ENCODE measurements at places on chromosomes 16 and 17. TPM values are rescaled to one million over a fixed set of nuclear protein-coding genes. Genes with fewer than 3 reads are reported as not detected.
A peak's percentile ranks its signal among the peaks of the same experiment; 100 is the strongest.

Gene CTRB2
- total RNA-seq, result not detected

Gene G6PC3
- total RNA-seq, result 24.4 TPM

Gene LPCAT2
- total RNA-seq, result 0.47 TPM

Gene KRTAP2-3
- not detected for total RNA-seq

Gene PRSS27
- not detected for total RNA-seq

Gene SHCBP1
- 71.9 TPM for total RNA-seq

Gene CES4A
- not detected for total RNA-seq

Gene TBKBP1
- 4.5 TPM for total RNA-seq

Gene SULT1A2
- total RNA-seq, result not detected

Gene PRSS53
- total RNA-seq, result 2.6 TPM

Gene TSPOAP1
- total RNA-seq, result not detected

Gene QPRT
- total RNA-seq, result 0.13 TPM

Gene MT1H
- not detected for total RNA-seq

Gene KRT36
- total RNA-seq, result not detected

Gene OGFOD1
- 69.8 TPM for total RNA-seq

Gene CRYBA1
- total RNA-seq, result not detected

Gene SLC12A3
- total RNA-seq, result not detected

GRCh38 chr16:68310437-68310773 lies 341 bp downstream of the SLC7A6OS start:
- peak; percentile 50 for DNase-seq

GRCh38 chr17:8887834-8888703 lies 20.6 kb upstream of the PIK3R6 start:
- DNase-seq, result no peak

GRCh38 chr16:2928796-2929195 lies 17.1 kb downstream of the FLYWCH1 start:
- no peak for DNase-seq

DNA sequence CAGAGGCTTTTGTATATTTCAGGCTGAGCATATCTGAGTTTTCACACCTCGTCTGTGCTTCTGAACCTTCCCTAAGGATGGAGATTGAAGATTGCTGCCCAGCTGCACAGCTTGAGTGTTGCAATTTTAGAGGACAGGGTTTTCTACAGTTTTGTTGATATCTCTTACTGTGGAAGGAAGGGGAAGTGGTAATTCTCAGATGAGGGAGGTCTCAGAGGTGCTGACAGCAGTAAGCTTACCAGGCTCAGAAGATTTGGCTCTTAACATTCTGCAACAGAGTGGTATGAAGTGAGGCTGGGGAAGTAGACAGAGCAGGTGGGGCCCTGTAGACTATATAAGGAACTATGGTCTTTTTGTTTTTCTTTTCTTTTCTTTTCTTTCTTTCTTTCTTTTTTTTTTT lies 45.8 kb upstream of the ARHGAP17 start:
- no peak for DNase-seq

DNA sequence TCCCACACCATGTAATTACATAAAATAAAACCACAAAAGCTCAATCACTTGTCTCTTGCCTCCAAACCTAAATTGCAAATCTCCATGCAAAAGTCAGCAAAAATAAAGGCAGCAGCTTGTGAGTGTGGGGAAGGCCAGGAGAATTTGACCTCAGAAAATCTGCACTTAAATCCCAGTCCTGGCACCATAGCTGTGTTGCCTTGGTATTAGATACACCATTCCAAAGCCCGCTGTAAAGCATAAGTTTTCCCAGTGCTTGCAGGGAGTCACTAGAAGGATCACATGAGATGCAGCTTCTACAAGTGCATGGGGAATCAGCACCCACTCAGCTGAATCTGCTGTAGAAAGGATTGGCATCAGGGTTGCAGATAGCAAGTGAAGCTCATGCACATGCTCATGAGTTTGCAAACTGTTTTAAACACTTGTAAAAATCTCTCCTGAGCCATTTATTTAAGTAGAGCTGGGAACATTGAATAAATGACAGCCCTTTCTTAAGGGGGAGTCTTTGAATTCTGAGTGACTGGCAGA lies 495.0 kb upstream of the HSBP1 start:
- no peak for DNase-seq

GRCh38 chr17:68344701-68345136 lies 53.4 kb downstream of the ARSG start:
- DNase-seq, result peak; percentile 14

- DNase-seq, result no peak
These were observed 6.3 kb downstream of the VWA3A start for GRCh38 chr16:22098405-22099255.

DNA sequence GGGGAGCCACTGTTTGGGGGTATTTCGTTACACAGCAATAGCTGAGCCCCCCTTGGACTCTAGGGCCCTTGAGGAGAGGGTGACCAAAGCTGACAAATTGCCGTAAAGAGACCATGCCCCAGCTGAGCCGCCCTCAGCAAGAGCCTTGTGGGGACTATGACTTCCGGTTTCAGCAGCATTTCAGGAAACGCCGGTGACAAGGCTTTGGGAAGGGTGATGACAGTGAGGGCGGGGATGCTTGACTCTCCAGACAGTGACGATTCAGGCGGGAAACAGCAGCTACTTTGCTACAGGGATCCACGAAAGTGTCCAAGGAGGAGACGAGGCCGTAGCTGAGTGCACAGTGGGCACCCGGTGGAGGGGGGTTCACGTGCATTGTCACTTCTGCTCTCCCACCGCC lies 360.8 kb downstream of the C16orf95 start:
- no peak for DNase-seq

- no peak for DNase-seq
These were observed 1432.8 kb downstream of the CDH11 start for GRCh38 chr16:63689068-63689467.

DNA sequence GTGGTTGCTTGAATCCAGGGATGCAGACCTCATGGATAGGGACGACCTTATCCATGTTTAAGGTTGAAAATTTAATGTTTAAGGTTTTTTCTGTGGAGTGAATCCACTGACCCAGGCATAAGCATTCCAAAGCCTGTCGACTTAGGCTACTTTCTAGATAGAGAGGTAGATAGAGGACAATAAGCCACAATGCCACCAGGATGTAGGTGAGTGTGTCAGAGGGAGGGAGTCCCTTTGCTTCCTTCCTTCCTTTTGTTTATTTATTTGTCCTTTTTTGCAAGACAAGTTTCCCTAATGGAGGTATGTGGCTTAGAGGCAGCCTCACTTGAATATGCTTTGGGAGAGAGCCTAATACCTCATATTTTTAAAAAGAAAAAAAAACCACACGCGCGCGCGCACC lies 834.2 kb upstream of the SOX9 start:
- no peak for DNase-seq

GRCh38 chr16:48184681-48185080 lies 28.9 kb upstream of the ABCC12 start:
- DNase-seq, result no peak

GRCh38 chr17:81579298-81579697 lies 27.1 kb upstream of the FAAP100 start:
- no peak for DNase-seq

- no peak for DNase-seq
These were observed 32.8 kb downstream of the NETO2 start for GRCh38 chr16:47110939-47111338.

DNA sequence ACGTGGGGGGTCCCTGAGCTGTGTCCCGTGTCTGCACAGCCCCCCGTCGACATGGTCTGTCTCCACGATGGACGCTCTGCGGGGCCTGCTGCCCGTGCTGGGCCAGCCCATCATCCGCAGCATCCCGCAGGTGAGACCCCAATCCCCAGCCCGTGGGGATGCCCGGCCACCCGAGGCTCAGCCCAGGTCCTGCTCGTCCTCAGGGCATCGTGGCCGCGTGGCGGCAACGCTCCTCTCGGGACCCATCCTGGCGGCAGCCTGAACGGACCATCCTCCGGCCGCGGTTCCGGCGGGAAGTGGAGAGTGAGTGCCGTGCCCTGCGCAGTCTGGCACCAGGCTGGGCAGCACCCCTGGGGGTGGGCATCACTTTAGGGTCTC lies 4.9 kb downstream of the MSLN start:
- no peak for DNase-seq

DNA sequence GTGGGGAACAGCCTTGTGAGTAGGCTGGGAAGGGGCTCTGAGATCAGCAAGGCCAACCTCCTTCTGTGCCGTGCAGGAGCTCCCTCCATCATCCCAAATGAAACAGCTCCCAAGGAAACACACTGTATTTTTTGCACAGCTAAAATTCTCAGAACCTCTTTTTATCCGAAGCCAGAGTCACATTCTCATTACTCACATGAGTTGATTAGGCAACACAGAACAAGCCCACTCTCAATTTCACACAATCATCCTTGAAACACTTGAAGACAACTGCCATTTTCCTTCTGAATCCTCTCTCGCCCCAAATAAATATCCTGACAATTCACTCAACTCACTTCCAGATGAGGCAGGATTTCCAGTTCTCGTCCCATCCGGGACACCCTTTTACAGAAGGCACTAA lies 66.1 kb downstream of the MYO18A start:
- DNase-seq, result no peak

GRCh38 chr17:2837147-2837561 lies 40.9 kb downstream of the RAP1GAP2 start:
- DNase-seq, result no peak

DNA sequence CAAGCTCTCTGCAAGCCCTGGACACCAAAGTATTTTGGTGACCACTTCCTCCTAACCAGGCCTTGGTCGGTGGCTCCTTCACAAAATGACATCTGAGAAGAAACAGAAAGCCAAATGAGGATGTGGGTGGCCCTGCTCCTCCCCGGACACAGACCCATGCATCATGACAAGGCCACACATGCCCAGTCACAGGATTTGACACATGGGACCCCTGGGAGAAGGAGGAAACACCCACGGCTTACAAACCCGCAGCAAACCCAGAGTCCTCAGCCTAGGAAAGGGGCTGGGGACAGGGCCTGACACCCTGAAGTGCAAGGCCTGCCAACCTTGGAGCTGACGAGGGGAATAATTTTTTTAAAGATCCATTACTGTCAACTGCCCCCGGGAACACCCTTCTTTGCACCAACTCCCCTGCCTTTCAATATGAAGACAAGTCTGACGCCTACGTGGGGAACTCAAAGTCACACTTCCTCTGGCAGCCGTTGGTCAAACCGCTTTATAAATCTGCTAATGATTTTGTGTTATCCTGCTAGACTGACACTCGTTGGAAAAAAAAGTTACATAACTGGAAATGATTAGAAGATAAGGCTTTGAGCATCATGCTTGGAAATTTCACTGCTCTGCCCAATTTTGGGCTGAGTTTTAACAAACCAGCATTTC lies 41.3 kb downstream of the GAS7 start:
- DNase-seq, result no peak

- peak; percentile 46 for DNase-seq
These were observed at the start of gene CCDC102A for GRCh38 chr16:57536306-57537193. CCDC102A (minus strand) TSS chr16:57536571; CDS start chr16:57529177, 7,394 bp downstream.

- DNase-seq, result no peak
These were observed 15.3 kb downstream of the NUFIP2 start for GRCh38 chr17:29278692-29279091.

DNA sequence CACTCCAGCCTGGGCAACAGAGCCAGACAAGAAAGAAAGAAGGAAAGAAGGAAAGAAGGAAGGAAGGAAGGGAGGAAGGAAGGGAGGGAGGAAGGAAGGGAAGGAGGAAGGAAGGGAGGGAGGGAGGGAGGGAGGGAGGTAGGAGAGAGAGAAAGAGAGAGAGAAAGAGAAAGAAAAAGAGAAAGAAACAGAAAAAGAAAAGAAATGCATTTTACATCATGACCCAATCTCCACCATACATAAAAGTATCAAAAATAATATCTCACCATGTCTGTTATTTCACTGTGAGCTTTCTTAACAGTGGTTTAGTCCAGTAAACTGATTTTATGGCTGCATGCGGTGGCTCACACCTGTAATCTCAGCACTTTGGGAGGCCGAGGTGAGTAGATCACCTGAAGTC lies 70.0 kb downstream of the CYTH1 start:
- no peak for DNase-seq

DNA sequence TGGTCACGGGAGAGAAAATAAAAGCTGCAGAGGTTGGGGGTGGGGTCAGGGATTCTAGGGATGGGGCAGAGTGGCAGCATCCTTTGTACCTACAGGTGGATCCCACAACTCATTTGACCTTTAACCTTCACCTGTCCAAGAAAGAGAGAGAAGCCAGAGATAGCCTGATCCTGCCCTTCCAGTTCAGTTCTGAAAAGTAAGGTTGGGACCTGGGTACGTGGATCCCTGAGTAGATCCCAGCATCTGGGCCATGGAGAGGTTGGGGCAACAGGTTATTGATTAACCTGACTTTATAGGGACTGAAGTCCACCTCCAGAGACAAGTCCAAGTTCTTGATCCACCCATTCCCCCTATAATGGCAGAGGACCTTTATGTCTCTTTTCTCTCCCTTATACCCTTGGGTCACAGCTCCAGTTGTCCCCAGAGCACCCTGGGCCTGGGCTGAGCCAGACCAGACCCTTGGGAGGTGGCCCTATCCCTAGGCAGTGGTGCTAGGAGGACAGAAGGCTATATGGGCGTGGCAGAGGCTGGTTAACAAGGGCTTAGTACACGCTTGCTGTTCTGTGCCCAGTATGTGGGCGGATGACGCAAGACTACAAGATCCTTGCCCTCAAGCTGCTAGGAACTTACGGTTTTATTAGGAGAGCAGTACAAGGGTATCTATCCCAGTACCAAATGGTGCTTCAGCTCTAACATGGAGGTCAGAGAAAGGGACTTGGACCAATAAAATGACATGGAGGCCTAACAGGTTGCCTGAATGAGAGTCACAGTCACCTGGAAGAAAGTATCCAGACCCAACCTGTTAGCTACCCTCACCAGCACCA lies 3.3 kb downstream of the CLDN7 start:
- DNase-seq, result no peak

DNA sequence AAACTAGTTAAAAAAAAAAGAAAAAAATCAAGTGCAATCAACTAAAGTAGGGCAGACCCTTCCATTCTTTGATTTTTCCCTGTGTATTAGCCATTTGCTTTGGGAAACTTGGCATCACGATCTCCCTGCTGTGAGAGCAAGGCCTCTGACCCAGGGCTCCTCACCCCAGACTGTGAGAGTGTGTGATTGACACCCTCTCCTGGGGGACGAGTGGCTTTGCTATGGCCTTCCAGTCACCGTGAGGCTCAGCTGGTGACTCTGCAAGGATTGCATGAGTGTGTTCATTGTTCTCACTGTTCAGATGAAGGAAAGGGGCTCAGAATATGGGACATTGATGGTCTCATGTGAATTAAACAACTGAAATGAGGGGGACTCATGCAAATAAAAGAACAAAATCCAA lies 69.0 kb upstream of the BCAR1 start:
- peak; percentile 58 for DNase-seq

- no peak for DNase-seq
These were observed 1.3 kb downstream of the HOXB9 start for GRCh38 chr17:48624544-48625494.

DNA sequence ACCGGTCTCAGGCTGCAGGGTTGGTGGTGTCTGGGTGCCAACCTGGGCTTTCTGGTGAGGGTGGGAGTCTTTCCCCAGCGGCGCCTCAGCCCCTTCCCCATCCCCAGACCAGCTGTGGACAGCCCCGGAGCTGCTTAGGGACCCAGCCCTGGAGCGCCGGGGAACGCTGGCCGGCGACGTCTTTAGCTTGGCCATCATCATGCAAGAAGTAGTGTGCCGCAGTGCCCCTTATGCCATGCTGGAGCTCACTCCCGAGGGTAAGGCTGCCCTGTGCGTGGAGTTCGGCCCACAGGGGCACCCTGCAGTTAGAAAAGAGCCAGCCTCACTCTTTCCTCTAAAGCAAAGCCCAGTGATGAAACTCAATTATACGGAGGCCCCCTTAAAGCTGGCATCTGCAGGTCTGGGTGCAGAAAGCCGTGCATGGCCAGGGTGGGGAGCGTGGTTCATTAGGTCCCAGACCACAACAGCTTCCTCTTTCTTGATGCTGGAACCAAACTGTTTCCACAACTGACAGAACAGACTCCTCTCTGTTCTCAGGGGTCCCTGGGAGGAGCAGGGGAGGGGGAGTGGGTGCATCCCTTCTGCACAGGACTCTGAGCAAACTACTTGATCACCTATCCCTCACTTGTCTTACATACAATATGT lies 10.7 kb downstream of the GUCY2D start:
- no peak for DNase-seq

Measured in SJSA1 (cell line).